ENCODE measurements at places on chromosomes 3 and 15. TPM values are rescaled to one million over a fixed set of nuclear protein-coding genes. Genes with fewer than 3 reads are reported as not detected.

DNA sequence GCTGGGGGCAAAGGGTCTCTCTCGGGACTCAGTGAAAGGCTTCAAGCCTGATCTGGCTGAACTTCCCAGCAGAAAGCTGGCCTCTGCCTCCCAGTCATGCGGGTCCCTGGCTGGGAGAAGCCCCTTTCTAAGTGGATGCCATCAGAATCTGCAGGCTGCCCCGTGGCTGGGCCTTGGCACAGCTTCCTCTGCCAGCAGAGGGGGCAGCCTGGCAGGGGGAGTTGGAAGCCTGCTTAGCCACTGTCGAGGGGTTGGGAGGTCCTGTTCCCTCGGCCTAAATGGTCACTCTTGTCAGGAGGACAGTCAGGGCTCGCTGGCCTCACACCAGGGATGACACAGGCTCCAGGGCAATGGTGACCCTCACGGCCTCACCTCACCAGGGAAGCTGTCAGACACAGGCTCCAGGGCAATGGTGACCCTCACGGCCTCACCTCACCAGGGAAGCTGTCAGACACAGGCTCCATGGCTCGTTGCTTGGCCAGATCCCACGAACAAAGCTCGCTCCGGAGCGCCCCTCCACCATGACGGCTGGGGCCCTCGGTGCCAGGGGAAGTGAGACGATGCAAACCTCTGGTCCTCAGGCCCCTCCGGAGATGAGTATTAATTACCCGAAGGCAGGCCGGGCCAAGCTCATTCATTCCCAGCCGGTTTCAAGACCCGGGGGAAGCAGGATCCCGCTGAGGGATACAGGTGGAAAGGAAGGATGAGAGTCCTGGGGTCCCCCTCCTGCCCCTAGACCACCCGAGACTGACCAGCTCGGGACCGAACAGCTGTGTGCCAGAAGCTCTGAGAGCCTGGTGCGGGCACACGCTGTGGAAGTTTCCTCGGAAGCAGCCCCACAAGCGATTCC is 151.0 kb downstream of the CHSY1 start:
- DNase-seq = no peak

Gene TGM4
- not detected for total RNA-seq

Gene PRICKLE2
- not detected for total RNA-seq

DNA sequence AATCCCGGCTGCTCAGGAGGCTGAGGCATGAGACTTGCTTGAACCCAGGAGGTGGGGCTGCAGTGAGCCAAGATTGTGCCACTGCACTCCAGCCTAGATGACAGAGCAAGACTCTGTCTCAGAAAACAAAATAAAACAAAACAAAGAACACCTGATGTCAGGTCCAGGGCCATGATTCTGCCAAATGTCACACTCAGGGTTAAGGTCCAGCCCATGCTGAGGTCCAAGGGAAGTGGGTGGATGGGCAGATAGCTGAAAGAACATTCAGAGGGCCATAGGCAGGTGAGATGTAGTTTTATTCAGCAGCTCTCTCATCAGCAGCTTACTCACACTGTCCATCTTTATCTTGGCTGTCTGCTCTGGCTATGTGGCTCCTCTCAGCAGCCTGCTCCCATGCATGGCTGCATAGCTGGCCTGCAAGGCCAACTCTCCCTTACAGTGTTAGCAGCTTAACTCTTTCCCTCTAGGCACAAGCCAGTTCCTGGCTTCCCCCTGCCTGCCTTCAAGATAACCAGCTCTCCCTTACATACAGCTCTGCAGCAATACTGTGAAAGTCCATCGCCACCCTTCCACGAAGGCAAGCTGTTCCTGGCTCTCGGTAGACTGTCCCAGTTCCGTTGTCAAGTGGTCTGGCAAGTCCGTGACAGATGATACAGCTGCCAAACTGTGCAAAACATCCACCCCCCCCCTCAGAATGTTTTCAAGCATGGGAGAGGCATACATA is 62.4 kb upstream of the SIAH2 start:
- no peak for DNase-seq

Gene ERC2
- total RNA-seq = not detected

DNA sequence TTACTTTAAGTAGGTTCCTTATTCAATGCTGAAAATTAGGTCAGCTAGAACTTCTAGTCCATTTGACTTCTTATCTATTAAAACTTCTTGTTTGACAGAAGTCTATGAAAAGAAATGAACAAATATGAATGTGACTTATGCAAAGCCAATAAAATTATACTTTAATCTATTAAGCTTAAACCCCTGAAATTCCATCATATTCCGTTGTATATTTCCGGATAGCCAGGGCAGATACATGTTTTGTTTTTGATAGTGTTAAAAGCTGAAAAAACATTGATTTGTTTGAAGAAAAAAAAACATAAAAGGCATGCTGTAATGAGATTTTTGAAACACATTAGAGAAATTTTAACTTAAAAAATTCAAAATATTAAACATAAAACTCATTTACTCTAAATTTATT is 667.2 kb upstream of the NAALADL2 start:
- DNase-seq = no peak

Gene SLC12A1
- not detected for total RNA-seq

Gene KBTBD13
- not detected for total RNA-seq

Gene CD96
- total RNA-seq = 28.3 TPM

GRCh38 chr3:111035902-111036301 is 35.7 kb upstream of the NECTIN3 start:
- no peak for DNase-seq
